ENCODE measurements at places on chromosomes 12 and 14.

DNA sequence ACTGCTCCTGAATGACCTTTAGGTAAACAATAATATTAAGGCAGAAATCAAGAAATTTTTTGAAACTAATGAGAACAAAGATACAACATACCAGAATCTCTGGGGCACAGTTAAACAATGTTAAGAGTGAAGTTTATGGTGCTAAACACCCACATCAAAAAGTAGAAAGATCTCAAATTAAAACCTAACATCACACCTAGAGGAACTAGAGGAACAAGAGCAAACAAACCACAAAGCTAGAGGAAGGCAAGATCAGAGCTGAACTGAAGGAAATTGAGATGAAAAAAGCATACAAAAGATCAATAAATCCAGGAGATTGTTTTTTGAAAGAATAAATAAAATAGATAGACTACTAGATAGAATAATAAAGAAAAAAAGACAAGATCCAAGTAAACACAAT lies 7.2 kb downstream of the OR8S1 start:
- no peak for DNase-seq

DNA sequence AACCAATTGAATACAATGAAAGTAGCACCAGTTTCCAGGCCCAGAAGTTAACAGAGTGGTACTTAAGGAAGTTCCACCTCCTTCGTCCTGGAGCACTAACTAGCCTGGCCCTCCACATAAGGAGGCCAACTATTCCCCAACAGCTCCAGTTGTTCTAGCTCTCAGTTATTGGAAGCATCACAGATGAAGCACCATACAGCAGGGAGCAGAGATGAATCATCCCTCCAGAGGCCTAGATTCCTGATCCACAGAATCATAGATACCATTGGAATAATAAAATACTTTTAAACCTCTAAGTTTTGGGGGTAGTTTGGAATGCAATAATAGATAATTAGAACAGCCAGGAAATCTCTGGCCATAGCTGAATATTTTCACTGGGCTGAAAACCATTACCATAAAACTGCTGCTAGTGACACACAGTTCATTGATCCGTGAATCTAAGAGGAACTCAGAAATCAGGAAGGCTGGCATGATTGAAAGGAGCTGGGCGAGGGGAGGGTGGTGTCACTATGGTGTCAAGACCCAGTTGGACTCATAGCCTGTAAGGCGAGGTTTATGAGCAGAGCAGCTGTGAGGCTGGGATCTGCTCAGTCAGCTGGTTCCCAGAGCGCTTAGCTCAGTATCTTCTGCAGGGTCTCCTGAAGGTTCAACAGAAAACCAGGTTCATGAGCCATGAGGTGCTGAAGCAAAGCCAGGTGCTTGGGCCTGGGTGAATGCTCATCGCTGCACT lies 371.4 kb upstream of the TMTC1 start:
- DNase-seq, result no peak

- no peak for DNase-seq
These were observed 166.7 kb upstream of the E2F7 start for GRCh38 chr12:77232045-77232444.

DNA sequence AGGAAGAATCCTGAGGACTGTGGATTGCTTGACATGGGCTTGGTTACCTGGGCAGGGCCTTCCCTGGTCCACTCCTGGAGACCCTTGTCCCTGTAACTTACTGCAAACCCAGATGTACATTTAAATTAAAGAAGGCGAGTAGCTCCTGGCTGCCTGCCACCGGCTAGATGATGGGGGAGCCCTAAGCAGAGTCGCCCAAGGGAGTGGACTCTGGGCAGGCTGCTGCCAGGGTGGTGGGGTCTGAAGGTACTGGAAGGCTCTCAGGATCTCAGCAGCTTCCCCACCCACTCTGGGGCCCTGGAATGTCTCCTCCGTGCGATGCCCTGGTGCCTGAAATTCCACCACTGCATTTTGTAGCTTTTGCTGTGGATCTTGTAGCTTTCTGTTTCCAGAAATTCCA lies 74.7 kb downstream of the FBXL14 start:
- DNase-seq, result no peak

- DNase-seq, result no peak
These were observed 53.4 kb downstream of the CYP46A1 start for GRCh38 chr14:99737451-99737951.

DNA sequence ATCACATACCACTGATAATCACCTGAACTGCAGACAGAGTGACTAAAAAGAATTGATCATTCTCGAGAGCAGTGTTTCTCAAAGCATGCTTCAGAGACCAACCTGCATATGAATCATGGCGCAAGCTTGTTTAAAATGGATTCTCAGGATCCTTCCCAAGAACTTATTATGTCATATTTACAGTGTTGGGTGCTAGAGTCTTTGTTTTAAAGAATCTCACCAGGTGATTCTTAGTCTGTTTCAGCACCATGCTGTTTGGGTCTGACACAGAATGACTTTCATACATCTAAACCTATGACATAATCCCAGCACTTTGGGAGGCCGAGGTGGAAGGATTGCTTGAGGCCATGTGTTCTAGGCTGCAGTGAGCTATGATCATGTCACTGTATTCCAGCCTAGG lies 31.3 kb upstream of the SSPN start:
- no peak for DNase-seq

GRCh38 chr12:119020406-119021360 lies 39.3 kb downstream of the SRRM4 start:
- peak; percentile 4 for DNase-seq

DNA sequence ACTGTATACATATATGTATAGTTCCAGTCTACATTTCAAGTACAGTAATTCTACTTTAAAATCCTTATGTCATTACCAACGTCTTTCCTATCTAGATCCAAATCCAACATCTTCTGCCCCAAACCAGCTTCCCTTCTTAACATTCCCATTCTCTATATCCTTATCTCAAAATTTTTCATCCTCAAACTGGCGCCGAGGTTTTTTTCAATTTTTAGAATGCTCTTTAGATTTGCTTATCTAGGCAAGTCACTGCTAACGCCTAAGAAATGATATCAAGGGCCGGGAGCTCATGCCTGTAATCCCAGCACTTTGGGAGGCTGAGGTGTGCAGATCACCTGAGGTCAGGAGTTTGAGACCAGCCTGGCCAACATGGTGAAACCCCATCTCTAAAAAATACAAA lies 48.3 kb downstream of the RIMKLB start:
- DNase-seq, result no peak

DNA sequence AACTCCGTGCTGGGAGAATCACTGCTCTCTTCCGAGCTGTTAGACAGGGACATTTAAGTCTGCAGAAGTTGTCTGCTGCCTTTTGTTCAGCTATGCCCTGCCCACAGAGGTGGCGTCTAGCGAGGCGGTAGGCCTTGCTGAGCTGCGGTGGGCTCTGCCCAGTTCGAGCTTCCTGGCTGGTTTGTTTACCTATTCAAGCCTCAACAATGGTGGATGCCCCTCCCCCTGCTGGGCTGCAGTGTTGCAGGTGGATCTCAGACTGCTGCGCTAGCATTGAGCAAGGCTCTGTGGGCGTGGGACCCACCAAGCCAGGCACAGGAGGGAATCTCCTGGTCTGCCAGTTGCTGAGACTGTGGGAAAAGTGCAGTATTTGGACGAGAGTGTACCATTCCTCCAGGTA lies 43.7 kb downstream of the GPR137C start:
- no peak for DNase-seq

DNA sequence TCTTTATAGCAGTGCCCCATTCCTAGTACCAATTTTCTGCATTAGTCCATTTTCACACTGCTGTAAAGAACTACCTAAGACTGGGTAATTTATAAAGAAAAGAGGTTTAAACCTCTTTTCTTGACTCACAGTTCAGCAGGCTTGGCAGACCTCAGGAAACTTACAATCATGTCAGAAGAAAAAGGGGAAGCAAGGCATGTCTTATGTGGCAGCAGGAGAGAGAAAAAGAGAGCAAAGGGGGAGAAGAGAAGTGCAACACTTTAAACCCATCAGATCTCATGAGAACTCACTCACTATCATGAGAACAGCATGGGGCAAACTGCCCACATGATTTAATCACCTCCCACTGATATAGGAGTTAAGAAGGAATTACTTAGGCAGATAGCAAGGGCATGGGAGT lies 101.6 kb upstream of the PLEKHG7 start:
- DNase-seq, result no peak

GRCh38 chr14:61620130-61620946 lies 75.0 kb upstream of the HIF1A start:
- DNase-seq, result peak; percentile 42

DNA sequence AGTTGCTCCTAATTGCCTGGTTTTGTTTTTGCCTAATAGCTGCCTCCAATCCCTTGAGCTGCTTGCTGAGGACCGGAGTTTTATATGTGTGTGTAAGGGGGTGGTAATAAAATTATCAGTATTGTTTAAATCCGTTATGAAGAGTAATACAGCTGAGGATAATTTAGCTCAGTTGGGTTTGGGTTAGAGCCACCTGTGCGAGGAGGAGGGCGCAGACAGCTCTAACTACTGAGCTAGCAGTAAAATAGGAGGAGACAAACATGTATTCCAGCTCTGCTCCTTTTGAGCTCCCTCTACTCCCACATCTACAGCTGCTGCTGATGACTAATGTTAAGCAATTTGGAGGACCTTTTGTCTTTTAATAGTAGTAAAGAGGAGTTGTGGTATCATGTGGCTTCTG lies 61.5 kb downstream of the SPATS2 start:
- no peak for DNase-seq

- no peak for DNase-seq
These were observed 82.4 kb downstream of the ARF6 start for GRCh38 chr14:49975276-49975675.

GRCh38 chr12:108642269-108642870 lies 8.7 kb upstream of the SELPLG start:
- no peak for DNase-seq

- DNase-seq, result no peak
These were observed 23.6 kb upstream of the FAM181A start for GRCh38 chr14:93903342-93904184.

GRCh38 chr12:67424784-67425183 lies 155.6 kb downstream of the CAND1 start:
- no peak for DNase-seq

DNA sequence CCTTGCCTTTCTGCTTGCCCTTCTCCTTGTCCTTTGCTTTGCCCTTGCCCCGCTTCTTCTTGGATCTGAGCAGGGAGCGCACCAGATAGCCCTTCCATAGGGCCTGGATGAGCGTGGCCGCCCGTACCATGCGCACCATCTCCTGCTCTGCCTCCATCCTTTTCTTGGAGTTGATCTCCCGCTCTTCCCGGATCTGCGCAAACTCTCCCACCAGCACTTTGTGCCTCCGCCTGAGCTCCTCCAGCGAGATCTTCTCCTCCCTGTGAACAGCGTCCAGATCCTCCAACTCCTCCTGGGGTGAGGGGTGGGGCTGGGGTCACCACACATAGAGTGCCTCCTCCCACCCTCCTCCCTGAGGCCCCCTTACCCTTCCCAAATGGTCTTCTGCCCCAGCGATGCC lies 10.1 kb downstream of the RITA1 start:
- no peak for DNase-seq

DNA sequence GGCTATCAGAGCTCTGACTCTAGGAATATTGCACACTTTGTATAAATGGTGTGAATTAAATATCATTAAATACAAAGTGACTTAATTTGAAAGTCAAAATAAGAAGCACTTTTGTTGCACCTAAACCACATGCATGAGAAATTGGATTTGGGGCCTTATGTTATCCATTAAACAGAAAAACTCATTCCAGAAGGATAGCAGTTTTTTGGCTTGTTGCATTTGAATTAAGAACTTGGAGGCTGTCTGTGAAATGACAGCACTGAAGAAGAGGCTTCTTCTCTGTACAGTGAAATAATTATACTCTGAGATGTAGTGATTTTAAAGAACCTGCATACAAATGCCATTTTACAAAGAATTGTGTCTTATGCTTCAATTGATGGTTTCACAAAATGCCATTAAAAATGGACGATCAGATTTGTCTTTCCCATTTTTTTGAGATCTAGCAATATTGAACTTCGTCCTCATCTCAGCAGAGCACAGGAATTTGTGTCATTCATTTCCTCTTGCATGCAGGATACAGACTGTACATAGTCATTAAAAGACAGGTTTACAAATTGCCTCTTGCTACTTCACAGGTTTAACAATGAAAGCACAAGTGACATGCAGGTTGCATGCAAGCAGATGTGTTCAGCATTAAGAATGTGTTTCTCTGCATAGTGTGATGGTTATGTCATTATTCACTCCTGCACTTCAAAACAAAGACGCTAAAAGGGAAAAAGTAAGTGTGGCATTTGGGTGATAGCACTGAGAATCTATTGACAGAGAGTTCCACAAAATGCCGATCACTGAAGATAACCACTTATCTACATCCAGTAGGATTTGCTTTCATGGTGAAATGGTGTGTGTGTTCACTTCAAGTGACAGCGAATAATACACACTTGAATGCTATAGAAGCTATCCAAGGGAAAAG lies 35.9 kb upstream of the PYGL start:
- DNase-seq, result no peak

DNA sequence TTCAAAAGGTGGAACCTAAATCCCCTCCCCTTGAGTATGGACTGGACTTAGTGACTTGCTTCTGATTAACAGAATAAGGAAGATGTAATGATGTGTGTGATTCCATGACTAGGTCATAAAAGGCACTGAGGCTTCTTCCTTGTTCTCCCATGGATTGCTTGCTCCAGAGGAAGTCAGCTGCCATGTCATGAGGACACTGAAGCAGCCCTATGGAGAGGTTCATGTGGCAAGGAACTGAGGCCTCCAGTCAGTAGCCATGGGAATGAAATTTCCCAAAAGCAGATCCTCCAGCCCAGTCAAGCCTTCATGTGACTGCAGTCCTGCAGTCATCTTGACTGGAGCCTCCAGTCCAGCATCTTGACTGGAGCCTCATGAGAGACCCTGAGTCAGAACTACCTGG lies 10.7 kb downstream of the TMBIM4 start:
- no peak for DNase-seq

DNA sequence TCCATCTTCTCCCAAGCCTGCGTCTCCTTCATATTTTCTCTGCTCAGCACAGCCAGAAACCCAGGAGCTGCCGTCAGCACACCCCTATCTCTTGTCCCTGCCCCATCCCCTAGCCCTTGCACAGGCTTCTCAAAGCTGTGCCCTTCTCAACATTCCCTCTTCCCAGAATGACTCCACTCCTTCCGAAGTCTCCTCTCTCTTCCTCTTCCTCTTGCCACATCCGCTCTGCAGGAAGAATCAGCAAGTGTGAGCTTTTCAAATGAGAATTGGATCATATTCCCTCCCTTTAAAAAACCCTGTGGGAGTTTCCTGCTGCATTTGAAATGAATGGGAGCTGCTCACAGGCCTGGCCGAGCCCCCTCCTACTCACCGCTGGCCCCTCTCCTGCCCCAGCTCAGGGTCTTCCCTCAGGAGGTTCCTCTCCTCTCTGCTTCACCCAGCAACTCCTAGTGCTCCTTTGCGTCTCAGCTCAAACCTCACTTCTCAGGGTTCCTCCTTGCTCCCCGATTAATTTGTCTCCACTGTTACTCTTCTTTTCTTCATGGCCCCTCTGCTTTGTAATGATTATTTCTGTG lies 528.5 kb upstream of the CCDC196 start:
- DNase-seq, result no peak

DNA sequence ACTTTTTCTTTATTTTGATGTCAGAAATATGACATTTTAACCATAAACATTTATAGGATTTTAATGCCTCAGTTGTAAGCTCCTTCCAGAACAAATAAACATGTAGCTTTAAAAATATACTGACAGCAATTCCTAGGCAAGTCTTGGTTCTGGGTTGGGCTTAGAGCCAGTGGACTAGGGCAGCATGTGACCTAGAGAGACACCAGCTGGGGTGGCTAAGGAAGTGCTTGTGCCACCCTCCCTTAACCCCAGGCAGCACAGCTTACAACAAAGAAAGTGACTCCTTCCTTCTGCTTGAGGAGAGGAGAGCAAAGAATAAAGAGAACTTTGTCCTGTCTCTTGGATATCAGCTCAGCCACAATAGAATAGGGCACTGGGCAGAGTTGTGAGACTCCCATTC lies 61.6 kb upstream of the KTN1 start:
- no peak for DNase-seq

Data from stimulated activated CD4-positive, alpha-beta T cell treated with anti-CD3 and anti-CD28 coated beads, Interleukin-2, amount 100 ng/mL, for 48 hours (primary cell).